ENCODE measurements at places on chromosomes 4 and X. TPM values are rescaled to one million over a fixed set of nuclear protein-coding genes. Genes with fewer than 3 reads are reported as not detected.

DNA sequence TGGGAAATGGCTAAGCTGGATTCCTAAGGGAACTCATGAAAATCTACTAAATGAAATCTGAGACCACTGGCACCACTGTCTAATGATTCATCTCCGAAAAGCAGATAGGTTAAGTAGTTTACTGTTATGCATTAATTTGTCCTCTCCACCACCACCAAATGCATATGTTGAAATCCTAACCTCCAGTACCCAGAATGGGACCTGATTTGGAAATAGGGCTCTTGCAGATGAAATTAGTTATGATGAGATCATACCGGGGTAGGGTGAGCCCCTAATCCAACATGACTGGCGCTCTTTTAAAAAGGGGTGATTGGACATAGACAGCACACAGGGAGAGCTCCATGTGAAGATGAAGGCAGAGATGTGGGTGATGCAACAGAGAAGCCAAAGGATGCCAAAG is 124.9 kb upstream of the GUCY1A1 start:
- DNase-seq = no peak

DNA sequence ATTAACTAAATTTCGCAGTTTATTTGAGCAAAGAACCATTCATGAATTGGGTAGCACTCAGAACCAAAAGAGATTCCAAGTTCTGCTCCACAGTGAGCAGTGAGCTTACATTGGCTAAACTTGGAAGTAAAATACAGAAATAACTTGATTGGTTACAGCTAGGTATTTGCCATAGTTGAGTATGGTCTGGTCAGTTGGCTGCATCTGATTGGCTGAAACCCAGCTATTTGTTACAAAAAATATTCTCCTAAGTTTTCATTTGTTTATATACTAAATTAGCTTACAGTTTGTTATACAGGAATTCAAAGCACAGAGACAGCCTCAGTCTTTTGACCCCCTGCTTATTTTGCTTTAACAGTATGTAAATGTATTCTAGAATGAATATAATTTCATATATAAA is 215.1 kb downstream of the RELL1 start:
- no peak for DNase-seq

DNA sequence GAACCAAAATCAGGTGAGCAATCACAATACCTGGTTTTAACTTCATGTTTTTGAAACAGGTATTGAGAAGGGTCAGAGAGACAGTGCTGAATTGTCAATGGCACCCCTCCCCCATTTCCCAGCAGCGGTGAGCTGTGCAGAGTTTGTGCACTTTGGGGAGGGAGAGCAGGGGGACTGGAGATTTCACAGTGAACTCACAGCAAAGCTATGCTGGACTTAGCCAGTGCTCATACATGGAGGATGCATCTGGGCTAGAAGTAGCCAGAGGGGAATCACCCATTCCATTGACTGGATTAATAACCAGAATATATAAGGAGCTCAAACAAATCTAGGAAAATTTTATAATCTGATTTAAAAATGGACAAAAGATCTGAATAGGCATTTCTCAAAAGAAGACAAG is 612.6 kb downstream of the STPG2 start:
- no peak for DNase-seq

- no peak for DNase-seq
These were observed 744.0 kb downstream of the FSTL5 start for GRCh38 chr4:161419822-161420221.

- DNase-seq = no peak
These were observed 243.9 kb downstream of the MAML3 start for GRCh38 chr4:139910106-139910505.

DNA sequence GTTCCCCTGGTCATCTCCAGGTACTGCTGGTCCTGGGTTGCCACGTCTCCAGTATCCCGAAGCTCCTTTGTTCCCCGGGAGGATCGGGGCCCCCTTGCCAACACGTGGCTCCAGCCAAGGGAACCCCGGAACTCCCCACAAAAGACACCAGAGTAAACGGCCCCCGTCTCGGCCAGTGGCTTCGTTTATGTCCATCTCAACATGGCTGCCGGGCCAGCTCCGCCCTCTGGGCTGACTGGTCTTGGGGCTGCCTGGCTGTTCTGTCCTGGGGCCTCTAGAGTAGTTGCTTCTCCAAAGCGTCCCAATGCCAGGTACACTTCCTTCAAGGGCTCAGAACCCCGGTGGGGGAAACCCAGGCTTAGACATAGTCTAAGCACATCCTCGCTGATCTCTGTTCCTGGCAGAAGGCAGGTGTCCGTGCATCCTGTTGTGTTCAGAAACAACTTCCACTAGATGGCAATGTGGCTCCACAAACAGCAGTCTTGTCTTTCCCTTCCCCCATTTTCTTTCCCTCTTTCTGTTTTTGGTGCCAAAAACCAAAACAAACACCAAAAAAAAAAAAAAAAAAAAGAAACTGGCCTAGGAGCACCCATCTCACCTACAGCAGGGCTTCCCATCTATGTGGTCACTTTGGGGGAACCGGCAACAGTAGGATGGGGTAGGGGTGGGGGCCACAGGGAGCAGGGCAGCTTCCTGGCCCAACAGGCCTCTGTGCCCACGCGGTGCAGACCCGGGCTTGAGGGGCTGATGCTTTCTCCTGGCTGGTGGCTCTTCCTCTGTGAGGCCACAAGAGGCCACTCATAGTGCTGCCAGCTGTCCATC is 35.3 kb downstream of the NBDY start:
- DNase-seq = peak; percentile 91

DNA sequence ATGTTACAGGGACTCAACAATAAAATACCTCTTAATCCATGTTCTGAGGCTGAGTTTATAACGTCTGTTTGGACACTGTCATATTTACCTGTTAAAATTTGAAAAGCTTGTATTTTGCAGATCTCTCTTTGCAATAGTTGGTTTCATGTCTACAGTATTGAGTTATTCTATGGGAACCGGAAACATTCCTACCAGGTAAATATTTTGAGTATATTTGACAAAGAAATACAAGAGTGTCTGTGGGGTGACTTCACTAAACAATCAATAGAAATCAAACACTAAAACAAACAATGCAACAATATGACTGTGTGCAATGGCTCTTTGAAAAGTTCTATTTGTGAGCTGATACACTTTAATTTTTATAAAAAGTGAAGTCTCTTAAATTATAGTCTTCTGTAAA is 47.7 kb upstream of the CXCL8 start:
- DNase-seq = no peak

DNA sequence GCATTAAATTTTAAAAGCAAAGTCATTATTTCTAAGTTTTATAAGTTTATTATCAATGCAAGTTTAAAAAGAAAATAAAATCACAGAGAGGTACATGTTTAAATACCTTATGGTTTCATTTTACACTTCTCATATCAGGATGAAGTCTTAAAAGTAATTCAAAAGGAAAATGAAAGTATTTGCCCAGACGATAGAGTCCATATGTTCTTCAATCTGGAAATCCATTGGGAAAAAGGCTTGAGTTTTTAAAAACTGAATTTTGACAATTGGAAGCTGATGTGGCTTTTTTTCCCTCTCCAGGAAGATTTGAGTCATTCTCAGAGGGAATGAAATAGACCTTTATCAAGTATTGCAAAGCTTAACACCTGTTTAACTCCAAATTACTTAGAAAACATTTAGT is 37.1 kb downstream of the MAB21L2 start:
- no peak for DNase-seq

DNA sequence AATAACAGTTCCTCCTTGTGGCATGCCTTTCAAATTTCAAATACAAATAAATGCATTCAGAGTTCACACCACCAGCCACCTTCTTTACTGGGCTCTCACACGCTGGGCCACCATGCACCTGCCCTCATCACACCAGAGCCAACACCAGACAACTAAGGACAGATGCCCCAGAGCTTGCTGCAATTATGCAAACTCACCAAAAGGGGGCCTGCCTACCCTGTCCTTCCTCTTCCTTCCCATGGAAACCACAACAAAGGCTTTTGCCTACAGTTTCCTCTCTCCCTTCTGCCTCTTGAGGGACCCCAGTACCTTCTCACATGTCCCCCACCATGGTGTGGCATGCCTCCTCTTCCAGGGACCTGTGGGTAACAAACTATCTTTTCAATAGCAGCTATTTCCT is 1333.9 kb upstream of the TENM3 start:
- no peak for DNase-seq

DNA sequence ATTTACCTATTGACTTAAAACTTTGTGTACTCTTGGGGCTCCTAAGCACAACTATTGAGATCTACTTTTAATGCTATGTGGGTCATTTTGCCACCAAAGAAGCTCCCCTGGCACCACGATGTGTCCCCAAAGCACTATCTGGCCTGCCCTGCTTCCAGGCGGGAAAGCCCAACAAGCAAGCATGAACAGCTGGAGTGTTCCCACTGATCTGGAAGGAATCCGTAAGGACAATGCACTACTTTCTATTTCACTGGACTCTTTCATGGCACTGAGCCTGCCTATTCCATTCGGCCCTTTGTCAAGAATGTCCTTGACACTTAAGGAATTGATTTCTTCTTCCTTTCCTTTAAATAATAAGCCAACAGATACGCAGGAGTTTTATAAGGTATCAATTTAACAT is 38.8 kb downstream of the GRIA3 start:
- no peak for DNase-seq

DNA sequence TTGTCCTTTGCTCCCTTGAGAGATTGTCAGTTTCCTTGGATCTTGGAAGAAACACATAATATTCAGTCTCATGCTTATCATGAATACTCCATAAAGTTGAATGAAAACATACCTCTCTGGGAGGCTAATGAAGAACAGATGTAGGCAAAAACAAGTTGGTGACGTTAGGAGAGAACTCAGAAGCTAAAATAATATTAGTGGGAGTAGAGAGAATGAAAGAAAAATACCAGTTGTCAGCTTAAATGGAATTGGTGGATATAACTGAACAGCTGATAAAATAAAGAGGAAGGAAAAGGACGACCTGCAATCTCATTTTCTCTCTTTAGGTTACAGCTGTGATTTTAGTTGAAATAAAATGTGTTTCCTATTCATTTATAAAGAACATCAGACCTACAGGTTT is 124.8 kb downstream of the SNCA start:
- no peak for DNase-seq

DNA sequence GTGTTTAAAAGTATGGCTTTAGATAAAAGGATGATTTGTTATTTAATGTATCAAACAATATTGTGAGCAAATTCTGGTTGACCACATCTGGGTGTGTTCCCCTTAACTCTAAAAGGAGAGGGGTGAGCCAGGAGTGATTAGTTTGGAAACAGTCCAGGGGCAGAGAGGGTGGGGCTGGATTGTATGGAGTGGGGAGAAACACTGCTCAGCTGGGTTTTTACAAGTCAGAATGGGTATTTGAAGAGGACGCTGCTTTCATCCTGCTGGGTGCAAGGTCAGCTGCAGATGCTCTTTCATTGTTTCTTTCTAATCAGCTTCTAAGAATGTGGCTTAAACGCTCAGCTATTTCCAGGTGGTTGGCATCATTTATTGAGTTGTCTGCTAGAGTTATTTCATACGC is 82.8 kb upstream of the LIMCH1 start:
- DNase-seq = no peak

DNA sequence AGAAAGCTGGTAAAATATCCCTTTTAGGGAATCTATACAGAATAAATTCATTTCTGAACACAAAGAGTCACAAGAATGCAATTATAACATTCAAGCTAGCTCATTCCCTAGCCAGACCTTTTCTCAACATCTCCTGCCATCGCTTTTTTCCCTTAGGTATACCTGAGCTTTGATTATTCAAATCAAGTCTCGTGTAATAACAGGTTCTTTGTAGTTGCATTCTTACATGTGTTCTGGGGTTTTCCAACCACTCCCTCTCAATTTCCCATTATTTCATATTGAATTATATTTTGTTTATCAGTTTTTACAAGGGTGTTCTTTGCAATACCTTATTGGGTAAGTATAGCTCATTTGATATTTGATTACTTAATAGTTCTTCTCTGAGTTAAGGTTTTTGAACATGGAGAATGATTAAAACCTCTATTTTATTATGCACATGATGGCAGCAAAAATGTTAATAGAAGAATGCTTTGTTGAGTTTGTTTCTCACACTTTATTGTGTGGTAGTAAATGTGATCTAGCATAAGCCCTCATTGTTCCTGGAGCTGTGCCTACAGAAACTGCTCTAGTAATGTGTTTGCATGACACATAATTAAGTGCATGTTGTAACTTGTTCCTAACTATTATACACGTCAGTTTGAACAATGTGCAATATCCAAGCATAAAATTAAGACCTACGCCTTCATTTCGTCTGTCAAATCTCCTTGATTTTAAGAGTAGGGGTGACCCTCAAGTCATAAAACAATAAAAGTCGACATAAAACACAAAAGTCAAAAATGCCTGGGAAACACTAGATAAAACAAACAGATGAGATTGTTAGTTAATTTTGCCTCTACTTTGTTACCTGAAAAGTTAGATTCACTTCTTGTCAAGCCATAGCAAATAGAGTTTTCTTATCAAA is 124.0 kb upstream of the POF1B start:
- no peak for DNase-seq

- DNase-seq = no peak
These were observed 42.3 kb upstream of the ANK2 start for GRCh38 chr4:113007151-113007550.

DNA sequence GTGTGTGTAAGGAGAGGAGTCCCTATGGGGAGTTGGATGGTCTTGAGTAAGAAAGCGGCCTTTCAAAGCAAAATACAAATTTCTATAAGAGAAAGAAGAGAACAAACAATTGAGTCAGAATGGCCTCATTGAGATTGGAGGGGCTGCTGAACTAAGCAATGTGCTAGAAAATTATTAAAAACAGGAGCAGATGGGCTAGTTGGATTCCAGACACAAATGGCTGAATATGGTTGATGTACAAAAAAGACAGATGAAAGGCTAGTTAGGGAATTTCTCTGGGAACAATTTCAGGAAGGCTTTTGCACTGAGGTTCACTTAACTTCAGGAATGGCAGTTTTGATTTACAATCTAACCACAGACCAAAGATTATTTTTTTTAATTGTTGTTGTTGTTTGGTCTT is 1806.8 kb upstream of the TENM3 start:
- DNase-seq = no peak

DNA sequence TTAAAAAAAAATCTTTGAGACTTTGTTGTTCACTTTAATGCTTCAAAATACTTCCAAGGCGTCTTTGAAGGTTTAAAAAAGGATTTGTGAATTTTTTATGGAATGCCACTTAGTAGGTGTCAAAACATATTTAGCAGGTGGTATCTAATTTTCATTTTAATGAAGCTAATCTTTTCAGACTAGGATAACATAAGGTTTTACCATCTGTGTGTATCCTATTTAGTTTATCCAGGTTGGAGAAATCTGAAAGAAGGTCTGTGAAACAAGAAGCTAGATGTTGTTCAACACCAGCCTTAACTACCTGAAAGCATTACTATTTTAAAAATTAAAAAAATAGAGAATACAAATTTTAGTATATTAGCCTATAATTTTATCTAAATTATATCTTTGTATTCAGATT is 193.4 kb downstream of the GRID2 start:
- DNase-seq = no peak

The CXCL1 gene
- total RNA-seq = 6.8 TPM

The PDE5A gene
- total RNA-seq = 144 TPM

The KDM6A gene
- 17.9 TPM for total RNA-seq

The FNIP2 gene
- total RNA-seq = 35.7 TPM

The TRO gene
- total RNA-seq = 19.9 TPM

The FGB gene
- not detected for total RNA-seq

The ASMT gene
- total RNA-seq = not detected

The RAP2C gene
- total RNA-seq = 10.3 TPM

The SEPTIN11 gene
- 43.0 TPM for total RNA-seq

The RTL3 gene
- total RNA-seq = 0.95 TPM
